ENCODE measurements at places on chromosomes 12 and 14.

DNA sequence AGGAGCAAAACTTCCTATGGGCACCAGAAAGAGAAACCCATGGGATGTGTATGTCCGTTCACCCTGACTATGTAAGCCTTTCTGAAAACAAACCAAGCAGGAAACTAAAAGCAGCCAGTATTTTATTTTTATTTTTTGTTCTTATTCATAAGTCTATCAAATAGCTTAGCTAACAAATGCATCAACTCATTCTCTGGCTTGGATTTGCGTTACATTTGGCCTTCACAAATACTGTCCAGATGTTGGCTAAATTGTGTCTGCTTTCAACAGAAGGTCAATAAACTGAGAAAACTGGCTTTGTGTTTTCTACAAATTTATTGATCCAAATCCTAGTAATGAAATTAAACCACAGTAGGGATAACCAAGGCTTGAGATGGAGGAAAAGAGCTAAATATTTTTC lies 379.0 kb downstream of the NOVA1 start:
- DNase-seq, result no peak

DNA sequence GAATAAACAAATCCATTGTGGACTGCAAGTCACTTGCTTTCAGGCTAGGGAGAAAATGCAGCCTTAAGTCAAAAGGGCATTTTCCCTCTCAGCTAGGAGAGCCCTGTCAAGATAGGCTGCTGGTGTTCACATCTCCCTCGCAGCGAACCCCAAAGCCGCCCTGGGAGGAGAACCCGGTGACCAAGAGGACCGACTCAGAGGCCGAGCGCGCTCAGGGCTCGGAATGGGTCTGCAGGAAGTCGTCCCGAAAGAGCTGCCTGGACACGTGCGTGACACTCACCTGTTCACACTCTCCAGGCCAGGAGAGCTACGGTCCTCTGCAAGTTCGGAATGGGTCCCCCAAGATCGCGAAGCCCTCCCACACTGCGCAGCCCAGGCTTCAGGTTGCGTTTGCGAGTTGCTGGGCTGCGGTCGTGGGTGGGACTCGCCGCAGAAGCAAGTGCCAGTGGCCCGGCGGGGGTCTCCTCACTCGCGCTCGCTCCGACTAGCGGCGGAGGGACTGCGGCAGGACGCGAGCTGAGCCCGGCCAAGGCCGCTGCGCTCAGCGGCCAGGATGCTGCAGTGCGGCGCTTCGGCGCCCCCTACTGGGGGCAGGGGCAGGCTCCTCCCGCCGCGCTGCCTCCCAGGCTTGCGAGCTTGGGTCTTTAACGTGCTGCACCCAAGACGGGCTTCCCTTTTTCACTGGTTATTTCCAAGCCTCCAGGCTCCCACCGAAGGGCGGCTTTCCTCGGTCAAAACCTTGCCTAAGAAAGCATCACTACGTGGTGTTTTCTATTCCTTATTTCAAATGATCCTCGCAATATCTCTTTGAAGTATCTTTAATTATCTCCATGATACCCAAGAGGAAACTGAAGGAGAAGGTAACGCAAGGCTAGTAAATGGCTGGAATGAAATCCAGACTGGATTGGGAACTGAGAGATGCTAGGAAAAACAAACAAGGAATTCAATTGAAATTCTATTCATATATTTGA lies at the start of gene RERG:
TSS of gene RERG (minus strand) at position 503 of the 971 bp plus-strand sequence. CDS start 3,928 bp downstream, outside the sequence.
- peak; percentile 78 for DNase-seq

GRCh38 chr14:72946491-72946890 lies 20.2 kb downstream of the DCAF4 start:
- no peak for DNase-seq

- no peak for DNase-seq
These were observed 781.5 kb downstream of the SLC6A15 start for GRCh38 chr12:84131076-84131475.

DNA sequence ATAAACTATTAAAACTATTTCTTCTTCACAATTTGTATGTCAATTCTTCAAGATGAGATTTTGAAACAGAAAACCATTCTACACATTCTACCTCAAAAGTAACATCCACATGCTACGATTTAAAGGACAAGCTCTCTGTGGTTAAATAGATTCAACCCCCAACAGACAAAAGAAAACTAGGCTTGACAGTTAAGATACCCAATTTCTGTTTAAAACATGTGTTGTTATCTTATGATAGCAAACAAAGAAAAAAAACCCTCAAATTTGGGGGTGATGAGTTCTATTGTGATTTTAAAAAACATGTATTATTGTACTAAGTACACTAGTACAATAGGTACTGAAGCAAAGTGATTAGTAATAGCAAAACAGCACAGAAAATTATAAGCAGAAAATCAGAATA lies 33.8 kb downstream of the ATF7 start:
- DNase-seq, result no peak

GRCh38 chr12:119381471-119382235 lies 47.1 kb downstream of the CCDC60 start:
- DNase-seq, result no peak

GRCh38 chr14:92785667-92786426 lies 8.3 kb upstream of the GOLGA5 start:
- DNase-seq, result no peak

DNA sequence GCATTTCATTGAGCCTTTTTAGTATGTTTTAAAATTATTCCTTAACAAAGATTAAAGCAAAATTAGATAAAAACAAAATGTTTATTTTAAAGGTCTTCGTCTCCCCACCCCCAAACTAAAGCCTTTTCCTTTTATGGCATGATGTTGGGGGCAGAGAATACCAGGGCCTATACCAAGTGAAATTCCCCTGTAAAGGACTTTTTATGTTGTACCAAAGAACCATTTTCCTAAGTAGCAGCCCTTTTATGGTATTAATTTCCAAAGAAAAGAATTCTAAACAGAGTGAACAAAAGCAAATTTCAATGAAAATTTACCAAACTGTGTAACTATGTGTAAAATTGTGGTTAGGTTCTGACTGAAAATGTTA lies 71.9 kb upstream of the GNPNAT1 start:
- DNase-seq, result no peak

GRCh38 chr14:80956922-80957321 lies 1.5 kb downstream of the TSHR start:
- no peak for DNase-seq

- no peak for DNase-seq
These were observed 6.6 kb upstream of the WNT5B start for GRCh38 chr12:1622406-1622805.

DNA sequence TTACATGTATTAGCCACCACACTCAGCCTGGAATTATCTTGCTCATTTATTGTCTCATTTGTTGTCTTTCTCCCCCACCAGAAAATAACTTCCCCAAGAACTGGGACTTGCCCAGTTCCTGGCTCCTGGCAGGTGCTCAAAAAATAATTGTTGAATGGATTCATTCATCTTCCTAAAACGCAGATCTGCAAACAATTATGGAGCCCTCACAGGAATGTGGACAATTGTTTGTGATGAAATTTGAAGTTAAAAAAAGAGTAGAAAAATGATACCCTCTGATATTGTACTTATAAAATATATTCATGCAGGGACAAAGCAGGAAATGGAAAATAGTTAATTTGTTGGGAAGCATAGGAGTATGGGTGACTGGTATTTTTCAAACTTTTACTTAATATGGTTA lies 60.7 kb upstream of the MAP1LC3B2 start:
- no peak for DNase-seq

All from stimulated activated CD4-positive, alpha-beta T cell treated with anti-CD3 and anti-CD28 coated beads, Interleukin-4, amount 100 ng/mL, for 1 hour (primary cell).